ENCODE measurements at places on chromosomes 6 and 20.
A peak's percentile ranks its signal among the peaks of the same experiment; 100 is the strongest.

- DNase-seq = no peak
Measured at GRCh38 chr6:110939429-110940200, 18.9 kb upstream of the GTF3C6 start.

- DNase-seq = peak; percentile 50
Measured at GRCh38 chr20:4130404-4131189, 115.2 kb upstream of the RNF24 start.

DNA sequence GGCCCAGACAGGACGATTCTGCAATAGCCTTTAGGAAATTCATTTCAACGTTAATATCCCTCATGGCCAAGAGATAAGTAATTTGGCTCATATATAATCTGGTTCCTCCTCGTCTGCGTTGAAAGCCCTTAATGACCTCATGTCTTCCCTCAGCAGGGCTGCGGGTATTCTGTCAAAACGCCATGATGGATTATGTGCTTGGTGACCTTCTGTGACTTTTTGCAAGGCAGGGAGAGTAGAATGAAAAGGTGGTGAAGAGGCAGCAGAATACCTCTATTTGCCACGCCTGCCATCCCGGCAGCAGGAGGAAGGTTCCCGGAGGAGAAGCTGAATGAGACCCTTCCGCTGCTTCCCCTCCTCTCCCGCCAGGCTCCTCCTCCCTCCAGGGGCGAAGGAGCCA lies 41.1 kb upstream of the SPACA1 start:
- DNase-seq = no peak

DNA sequence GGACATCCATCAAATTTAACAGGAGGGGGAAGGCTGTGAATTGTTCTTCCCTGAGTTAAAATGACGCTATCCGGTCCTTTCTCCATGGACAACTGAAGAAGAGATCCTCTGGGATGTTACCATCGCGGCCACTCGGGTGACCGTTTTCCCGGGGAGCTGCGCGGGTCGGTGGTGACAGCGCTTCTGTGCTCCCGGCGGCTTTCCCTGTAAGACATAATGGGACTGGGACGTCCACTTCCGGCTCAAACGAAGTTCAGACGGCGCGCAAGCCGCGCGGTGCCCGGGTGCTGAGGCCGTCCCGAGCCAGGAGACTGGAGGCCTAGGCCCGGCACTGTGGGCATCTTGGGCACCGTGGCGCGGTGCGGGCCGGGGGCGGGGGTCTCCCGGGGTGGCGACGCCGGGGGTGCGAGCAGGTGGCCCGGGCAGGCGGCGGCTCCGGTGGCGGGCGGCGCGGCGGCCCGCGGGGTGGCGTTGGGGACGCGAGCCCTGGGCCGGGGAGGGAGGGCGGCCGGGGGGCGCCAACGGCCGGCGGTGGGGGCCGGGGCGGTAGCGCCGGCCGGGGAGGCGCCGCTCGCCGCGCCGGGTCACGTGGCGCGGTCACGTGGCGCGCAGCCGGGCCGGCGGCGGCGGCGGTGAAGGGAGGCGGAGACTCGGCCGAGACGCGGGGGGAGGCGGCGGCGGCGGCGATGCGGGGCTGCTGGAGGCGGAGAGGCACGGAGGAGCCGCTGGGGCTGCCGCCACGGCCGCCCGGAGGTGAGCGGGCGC lies 63.6 kb downstream of the GTF2H5 start:
- peak; percentile 66 for DNase-seq

DNA sequence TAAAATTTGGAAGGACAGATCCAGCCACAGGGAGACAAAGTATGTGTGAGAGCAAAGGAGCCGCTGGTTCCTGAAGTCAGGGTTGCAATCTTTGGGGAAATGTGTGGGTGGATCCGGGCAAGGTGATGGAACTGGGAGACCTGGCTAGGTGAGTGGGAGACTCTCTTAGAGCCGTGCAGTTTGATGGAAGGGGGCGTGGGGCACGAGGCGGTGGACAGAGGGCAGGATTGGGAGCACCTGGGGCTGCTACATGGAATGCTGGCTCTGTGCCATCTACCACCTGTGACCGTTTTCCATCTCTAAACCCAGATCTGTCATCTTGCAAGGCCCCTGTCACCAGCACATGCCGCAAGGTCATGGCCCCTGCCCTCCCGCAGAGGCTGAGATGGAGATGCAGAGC lies 268.4 kb downstream of the SMOC2 start:
- no peak for DNase-seq

DNA sequence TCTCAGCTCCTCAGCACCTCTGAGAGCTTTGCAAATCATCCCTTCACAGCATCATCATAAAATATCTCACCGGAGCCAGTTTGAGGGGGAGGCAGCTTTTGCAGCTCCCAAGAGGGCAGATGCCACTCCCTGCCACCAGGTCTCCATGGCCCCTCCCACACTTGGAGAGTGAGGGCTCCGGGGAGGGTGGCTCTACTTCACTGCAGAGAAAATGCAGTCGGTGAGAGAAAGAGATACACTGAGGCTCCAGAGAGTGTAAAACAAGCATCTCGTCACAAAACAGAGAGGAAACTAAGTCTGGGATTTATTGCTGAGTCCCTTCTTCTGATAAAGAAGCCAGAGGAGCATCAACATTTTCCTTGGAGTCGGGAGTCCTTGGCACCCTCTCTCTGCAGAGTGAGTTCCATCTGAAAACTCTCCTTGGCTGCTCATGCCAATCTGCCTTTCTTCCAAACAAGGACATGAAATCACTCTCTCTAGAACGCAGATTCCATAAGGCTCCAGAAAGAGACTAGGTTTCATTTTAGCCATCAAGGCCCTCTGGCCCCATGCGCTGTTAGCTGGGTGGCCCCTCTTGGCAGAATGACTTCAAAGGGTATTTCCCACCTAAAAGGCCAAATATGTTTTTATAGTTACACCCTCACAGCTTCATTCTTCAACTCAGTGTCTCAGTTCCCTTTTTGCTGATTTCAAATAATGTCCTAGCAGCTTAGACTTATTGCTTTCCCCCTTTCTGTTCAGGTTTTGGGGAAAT lies 70.6 kb upstream of the F13A1 start:
- no peak for DNase-seq

DNA sequence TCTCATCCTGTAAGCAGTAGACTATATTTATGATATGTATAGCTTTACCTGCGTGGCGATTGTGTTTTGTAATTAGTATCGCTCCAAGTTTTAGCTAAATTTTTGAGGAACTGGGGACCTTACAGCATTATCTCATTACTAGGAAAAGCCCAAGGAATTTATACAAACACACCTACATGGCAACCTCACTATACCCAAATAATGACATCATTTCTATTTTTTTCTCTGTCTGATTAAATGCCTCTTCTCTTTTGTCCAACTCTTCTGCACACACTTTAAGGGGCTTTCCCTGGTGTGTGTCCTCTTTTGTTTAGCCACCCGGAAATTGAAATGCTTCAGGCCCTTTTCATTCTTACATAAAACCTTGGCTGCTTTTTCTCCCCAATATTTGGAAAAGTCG lies 82.9 kb upstream of the EXOC2 start:
- no peak for DNase-seq

Data from fibroblast of lung (primary cell).